AG08395 (cell line): ENCODE measurements at places on chromosomes 11 and 22.

- no peak for DNase-seq
These were observed 139.5 kb upstream of the CADM1 start for GRCh38 chr11:115643549-115644270.

DNA sequence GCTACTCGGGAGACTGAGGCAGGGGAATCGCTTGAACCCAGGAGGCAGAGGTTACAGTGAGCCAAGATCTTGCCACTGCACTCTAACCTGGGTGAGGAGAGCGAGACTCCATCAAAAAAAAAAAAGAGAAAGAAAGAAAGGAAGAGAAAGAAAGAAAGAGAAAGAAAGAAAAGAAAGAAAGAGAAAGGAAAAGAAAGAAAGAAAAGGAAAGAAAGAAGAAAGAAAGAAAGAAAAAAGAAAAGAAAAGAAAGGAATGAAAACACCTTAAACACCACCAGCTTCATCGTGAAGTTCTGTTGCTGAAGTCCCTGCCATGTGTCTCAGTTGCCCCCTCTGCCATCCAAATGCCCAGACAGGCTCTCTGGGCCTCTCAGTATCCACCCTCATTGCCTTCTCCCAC, 9.9 kb upstream of the CXCR5 start:
- no peak for DNase-seq

GRCh38 chr22:30004101-30004500, 76.2 kb upstream of the HORMAD2 start:
- no peak for DNase-seq

DNA sequence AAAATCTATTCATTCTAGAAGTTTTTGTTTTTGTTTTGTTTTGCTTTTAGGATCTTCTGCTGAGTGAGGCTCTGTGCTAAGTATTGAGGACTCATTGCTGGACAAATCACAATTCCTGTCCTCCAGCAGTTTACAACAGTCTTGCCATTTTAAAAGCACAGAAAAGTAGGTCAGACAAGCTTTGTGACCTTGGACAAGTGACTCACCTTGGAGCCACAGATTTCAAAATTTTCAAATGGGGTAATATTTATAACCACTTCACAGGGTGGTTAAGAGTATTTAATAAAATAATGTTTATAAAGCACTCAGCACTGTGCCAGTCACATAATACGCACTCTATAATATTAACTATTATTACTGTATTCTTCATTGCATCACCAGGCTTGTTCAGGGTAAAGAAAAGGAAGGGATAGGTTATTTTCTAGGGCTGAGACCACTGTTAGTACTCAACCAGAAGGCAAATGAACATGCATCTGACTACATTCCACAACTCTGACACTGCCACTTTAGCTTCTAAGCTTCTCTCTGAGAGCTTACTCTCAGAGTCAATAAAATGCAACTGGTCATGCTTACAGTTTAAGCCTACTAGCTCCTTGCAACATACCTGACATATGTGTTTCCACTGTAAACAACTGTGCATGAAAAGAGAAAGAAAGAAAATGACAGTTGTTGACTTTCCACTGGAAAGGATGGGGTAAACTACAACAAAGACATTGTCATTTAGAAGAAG, 63.2 kb upstream of the FIBIN start:
- peak; percentile 61 for DNase-seq

- DNase-seq = no peak
These were observed 39.7 kb downstream of the PPP6R3 start for GRCh38 chr11:68500206-68500605.

- no peak for DNase-seq
These were observed 496.9 kb downstream of the SOX6 start for GRCh38 chr11:15859411-15859810.

- no peak for DNase-seq
These were observed 4.1 kb upstream of the FAM83F start for GRCh38 chr22:39990686-39991085.

GRCh38 chr22:50700387-50701075, 27.9 kb downstream of the SHANK3 start:
- DNase-seq = no peak
